CD4-positive, alpha-beta T cell treated with Interleukin-12 subunit alpha and Interleukin-12 subunit beta, for 1 hour (primary cell): ENCODE measurements at places on chromosomes 3 and 15.

DNA sequence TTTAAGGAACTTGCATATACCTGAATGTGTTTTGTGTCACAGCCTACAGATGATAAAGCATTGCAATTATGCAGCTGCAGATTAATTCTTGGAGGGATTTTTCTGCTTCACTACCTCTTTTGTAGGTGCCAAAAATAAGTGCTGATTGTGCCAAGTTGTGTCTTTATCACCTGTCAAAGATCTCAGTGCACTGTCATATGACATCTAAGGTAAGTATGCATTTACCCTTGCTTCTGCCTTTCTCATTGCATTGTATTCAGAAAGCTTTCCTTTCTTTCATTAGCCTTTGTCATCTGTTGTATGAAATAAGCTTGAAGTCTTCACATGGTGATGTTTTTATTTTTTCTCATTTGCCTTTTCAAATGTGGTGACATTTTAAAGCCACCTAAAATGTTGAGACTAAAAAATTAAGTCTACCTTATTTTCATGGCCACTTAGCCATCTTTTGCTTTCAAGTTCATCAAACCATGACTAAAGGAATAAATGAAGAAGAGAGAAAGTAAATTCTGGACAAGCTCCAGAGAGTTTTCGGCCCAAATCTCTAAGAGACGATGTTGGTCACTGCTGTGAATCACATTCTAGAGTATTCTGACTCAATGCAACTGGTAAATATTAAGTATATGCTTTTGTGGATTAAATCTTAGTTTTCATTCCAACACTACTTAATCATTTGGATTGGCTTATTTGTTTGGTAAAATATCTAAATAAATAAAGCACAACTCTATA lies 381.8 kb upstream of the EPHA3 start:
- DNase-seq = no peak

DNA sequence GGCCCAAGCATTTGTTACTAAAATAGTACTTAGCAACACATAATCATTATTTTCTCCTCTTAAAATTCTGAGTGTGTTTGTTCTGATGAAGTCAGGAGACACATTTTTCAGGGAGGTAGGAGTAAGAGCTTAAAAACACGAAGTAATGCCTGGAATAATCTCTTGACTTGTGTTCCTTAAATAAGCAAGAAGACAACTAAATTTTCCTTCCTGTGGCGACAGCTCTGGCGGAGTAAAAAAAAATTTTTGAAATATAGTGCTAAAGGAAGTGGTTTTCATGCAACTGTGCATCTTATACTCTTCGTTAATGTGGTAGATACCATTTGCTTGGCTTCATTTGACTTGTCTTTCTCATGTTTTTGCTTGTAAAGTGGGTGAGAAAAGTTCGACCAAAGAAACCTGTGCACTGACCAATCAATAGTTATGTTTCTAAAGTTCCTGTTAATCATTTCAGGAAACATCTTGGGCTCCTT lies 11.1 kb upstream of the MBNL1 start:
- peak; percentile 69 for DNase-seq

DNA sequence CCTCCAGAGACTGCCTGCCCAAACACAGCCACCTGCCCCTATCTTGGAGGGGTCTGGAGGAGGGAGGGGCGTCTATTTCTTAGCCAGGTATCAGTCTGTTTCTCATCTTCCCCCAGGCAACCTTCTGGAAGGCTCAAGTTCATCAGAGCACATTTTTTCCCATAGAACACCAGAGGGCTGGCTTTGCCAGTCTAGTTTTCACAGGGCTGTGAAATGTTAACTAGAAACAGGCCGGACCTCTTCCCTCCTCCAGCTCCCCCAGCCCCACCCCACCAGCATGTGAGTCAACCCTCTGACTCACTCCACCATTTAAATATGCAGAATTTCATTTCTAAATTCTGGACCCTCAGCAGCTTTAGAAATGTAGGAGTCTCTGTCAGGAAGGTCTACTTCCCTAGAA lies 66.9 kb downstream of the SLCO2A1 start:
- DNase-seq = no peak

DNA sequence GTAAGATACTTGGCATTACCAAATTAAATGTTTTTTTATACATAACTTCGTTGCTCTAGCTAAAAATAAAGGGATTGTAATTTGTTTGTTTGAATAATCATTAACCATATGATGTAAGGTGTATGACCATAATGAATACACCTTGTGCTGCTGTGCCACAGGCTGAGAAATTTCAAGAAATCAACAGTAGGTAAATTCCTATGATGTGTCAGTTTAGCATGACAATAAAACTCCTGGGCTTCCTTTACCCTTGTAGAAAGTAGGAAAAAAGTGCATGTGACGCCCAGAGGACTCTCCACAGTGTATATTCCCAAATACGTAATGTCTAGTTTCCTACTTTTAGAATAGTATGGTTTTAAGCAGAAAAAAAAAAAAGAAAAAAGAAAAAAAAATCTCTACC lies 208.1 kb downstream of the SATB1 start:
- no peak for DNase-seq
